ENCODE measurements at places on chromosomes 2 and 18.

DNA sequence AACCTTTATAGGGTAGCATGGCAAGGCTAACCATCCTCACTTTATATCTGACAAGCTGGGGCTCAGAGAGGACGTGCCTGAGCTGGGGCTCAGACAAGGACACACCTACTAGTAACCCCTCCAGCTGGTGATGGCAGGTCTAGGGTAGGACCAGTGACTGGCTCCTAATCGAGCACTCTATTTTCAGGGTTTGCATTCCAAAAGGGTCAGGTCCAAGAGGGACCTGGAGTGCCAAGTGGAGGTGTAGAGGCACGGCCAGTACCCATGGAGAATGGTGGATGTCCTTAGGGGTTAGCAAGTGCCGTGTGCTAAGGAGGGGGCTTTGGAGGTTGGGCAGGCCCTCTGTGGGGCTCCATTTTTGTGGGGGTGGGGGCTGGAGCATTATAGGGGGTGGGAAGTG, 1.2 kb upstream of the DES start:
- DNase-seq = no peak

- no peak for DNase-seq
Observed at GRCh38 chr2:134462275-134462674, 208.4 kb downstream of the MGAT5 start.

GRCh38 chr18:31574359-31574758, 17.3 kb upstream of the TTR start:
- DNase-seq = no peak

DNA sequence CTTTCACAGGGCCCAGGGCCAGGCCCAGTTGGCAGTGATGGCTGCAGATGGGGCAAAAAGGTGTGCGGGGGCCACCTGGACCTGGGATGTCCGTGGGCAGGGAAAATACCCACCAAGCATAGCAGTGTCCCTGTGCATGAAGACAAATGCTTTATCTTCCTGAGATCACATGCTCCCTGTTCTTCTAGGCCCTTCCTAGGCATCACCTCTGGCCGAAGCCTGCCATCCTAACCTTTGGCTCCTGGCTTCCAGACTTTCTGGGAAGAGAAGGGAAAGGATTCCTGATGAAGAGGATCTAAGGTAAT, 105.0 kb upstream of the SMAD2 start:
- no peak for DNase-seq

DNA sequence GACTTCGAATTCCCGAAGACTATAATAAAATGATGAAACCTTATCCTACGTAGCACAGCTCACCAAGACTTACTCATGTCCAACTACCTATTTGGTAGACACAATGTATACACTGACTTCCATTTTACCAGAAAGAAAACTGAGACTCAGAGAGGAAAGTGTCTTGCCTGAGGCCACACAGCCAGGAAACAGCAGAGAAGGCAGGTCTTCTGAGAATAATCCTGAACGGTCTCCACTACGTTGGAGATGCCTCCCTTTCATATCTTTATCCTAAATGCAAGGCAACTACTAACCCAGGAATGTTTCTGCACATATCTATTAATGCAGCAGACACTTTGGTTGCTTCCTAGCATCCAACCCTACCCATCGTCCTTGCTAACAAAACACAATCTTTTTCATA, 11.9 kb upstream of the FABP1 start:
- no peak for DNase-seq

GRCh38 chr2:219029829-219030165, 11.5 kb downstream of the CFAP65 start:
- DNase-seq = peak; percentile 83

DNA sequence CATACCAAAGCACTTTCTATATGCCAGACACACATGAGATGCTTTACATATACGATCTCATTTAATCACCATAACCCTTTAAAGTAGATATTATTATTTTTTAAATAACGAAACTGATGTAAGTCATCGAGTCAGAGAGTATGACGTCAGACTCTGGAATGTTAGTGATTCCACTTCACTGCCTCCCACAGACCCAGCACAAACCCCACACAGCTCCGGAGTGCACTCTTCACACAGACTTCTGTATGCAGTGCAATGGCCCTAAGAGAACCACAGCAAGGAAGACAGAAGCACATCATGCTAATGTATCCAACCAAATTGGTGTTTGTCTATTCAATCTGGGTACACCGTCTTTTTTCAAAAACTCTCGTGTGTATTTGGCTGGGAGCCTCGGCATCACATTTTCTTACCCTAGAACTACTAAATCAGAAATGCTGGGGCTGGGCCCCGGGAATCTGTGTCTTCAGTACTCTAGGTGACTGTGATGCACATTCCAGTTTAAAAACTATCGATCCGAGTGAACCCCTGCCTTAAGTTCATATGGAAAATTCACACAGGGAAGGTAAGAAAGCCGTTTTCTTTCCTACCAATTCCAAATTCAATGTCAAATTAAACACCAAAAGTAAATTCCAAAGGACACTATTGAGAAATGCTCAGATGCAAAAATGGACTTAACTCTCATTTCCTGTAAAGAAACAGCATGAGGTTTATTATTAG, 117.7 kb upstream of the ACVR1C start:
- DNase-seq = no peak

GRCh38 chr2:223751012-223751411, 86.4 kb downstream of the AP1S3 start:
- no peak for DNase-seq

DNA sequence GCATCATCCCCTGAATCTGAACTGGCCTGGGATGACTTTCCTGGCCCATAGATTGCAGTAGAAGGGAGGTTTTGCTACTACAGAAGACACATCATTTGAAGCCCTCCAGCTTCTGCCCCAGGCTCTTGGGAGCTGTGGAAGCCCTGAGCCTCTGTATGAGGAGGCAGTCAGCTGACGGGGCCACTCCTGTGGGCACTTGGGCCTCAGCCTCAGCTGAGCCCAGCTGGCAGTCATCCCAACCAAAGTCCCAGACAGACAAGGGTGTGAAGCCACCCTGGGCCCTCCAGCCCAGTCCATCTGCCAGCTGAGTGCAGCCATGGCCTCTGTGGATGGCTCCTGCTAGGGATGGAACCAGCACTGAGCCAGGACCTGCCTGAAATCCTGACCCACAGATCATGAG, 502.3 kb upstream of the HS6ST1 start:
- DNase-seq = no peak

GRCh38 chr2:207214446-207214845, 48.7 kb upstream of the KLF7 start:
- no peak for DNase-seq

DNA sequence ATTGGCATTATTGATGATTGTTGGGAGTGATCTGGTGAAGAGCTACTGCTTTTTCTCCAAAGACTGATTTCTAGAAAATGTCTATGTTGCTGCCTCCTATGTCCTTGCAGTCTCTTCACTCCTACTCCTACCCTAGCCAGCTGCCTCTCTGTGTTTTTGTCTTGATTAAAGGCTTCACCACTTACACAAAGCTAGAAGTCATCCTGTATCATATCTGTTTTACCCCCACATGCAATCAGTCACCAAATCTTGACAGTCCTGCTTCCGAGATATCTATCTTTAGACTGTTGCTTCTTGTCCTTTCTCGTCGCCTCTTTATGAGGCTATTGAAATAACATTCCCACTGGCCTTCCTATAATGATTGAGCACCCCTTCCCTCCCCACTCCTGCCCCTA, 84.5 kb upstream of the ITGA4 start:
- no peak for DNase-seq

GRCh38 chr2:241692448-241692847, 5.8 kb upstream of the DTYMK start:
- no peak for DNase-seq

DNA sequence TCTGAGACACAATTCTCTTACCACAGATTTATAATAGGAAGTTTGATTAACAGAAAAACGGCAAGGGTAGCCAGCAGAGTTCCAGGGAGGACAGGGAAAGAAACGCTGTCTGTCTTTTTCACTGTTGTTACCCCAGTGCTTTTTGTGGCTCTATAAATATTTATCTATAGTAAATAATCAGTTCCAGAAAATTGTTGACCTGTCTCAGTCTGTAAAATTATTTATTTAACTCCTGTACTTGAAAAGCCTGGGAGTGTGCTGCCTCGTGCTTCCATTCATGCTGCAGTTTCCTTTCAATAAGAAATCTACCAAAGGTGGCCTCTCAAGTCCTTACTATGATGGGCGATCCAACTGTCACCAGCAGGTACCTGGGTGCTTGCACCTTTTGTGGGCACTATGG, 102.9 kb downstream of the ETAA1 start:
- DNase-seq = no peak

GRCh38 chr2:45925636-45926366, 274.3 kb downstream of the PRKCE start:
- DNase-seq = no peak

DNA sequence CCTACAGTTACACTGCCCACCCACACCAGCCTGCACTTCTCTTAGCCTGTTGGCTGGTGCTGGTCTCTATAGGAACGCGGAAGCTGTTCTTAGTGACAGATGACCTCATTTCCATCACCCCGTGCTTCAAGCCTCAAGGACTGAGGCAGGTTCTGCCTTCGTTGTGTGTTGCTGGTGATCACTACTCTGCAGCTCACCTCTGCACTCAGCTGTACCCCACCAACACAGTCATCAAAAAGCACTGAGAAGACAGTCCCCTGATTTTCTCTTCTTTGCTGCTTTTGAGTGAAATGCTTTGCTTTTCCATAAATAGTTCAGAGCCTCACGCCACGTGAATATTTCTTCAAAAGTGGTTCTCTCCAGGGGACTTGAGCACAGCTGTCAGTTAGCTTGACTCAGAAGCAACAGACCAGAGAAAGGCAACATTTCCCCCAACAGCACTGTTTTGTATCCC, 225.7 kb upstream of the CCDC150 start:
- no peak for DNase-seq

DNA sequence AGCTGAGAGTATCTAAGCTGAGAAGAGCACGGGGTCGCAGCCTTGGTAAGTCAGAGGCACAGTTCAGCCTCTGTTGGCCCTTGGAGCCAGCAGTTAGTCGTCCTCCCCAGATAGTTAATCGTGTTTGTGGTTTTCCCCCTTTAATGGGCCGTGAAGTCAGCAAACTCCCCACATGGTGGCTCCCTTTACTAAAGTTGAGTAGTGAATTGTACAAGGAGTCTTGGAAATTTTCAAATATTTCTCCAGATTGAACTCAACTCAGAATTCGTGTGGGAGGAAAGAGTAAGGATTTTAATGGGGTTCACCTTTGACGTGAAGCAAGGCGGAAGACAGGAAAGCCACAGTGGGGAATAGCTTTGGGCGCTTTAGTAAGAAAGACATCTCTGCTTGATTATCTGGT, 2.4 kb upstream of the ADCYAP1 start:
- DNase-seq = no peak

DNA sequence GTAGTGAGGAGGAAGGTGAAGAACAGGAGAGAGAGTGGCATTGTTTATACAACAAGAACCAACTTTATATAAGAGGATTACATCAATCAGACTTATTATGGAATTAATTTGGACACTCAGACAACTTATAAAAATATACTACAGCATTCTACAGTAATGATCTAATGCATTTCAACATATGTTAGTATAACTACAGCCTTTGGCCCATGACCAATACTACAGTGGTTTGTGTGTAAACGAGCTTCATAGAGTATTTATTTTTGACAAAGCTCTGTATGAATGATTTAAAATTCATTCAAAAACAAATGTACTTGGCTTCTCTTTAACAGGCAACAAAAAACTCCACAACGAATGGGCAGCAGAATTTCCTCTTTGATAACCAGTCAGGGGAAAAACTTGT, 72.8 kb downstream of the ZNF521 start:
- DNase-seq = no peak

GRCh38 chr2:156576005-156576404, 139.8 kb downstream of the GPD2 start:
- no peak for DNase-seq

- DNase-seq = no peak
Observed at GRCh38 chr2:188937228-188938220, 36.6 kb upstream of the COL3A1 start.

GRCh38 chr2:29010946-29011345, 29.8 kb downstream of the TOGARAM2 start:
- peak; percentile 71 for DNase-seq

- DNase-seq = no peak
Observed at GRCh38 chr2:144003460-144004075, 516.4 kb downstream of the ZEB2 start.

DNA sequence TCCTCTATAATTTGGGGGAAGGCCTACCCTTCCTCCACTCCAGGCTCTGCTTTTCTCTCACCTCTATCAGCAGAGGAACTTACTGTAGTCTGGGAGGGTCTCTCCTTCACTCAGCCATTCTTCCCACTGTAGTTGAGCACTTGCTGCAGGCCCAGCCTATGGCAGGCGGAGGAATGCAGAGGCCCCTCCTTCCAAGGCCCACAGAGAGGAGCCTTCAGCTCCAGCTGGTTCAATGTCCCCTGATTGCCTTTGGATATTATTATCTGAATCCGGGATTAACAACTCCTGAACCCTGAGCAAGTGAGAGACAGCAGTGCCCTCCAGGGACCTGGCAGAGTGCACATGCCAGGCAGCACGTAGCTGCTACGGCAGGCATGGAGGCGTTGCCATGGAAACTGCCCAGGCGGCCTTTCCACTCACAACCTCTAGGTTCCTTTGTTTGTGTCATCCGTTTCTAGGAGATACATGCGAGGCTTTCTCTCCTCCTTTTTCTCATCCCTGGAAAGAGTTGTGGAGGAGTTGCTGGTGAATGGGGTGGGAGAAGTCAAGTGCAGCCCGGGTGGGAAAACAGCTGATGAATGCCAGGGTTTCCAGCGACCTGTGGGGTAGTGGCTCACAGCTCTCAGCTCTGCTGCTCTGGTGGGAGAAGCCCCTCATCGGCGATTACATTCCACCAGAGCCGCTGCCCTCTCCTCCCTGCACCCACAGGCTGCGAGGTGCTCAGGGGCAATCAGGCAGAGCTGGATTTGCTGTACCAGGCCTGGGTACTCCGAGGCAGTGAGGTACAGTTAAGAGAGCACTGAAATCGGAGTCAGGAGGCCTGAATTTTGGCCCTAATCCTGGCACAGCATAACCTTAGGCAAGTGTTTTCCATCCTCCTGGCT, 55.3 kb upstream of the HK2 start:
- no peak for DNase-seq

GRCh38 chr18:54999016-54999415, 39.8 kb upstream of the CCDC68 start:
- DNase-seq = no peak

- DNase-seq = no peak
Observed at GRCh38 chr18:62399781-62400308, 74.7 kb downstream of the TNFRSF11A start.

DNA sequence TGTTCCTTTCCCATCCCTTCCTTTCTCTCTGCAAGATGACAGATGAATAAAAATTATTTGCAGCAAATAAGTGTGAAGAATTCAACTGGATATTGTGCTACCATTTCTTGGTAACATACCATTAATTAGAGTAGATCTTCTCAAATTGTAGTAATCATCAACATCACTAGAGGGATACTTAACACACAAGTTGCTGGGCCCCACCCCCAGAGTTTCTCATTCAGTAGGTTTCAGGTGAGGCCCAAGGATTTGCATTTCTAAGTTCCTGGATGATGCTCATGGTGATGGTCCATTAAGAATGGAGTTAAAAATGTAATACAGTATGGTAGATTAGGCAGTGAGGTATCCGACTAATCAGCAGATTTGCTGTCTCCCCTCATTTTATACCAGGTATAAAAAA, 594.0 kb downstream of the ERBB4 start:
- DNase-seq = no peak
